ENCODE measurements at places on chromosomes 6 and 20.

DNA sequence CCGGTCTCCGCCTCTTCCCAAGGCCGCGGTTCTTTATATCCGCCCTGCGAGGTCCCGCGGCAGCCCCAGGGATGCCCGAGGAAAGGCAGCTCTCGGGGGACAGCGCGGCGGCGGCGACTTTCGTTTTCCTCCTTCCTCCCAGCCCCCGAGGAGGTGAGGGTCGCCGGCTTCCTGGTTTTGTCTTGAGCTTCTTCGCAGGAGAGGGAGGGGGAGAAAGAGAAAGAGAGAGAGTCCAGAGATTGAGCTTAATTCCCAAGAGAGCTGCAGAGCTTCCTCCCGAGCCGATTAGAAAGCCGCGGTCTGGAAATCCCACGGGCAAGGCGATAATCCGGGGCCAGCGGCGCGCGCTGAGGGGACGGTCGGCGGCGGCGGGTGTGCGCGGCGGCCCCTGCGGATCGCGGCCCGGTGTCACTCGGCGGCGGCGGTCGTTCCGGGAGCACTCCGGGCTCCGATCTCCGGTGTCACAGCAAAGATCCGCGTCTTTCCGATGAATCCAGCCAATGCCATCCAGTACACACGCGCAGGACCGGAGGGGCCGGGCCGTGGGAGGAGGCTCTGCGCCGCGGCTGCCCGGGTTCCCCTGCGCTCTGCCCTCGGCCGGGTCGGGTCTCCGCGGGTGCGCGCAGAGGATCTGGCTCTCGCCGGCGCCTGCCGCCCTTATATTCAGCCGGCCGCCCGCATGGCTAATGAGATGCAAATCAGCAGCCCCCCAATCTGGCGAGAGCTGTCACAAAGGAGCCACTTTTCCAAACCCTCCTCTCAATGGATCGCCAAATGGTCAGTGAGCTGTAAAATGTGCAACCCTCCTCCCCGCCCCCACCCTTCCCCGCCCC, at the start of gene DLL1:
Gene DLL1 (minus strand): TSS at position 783 of the 833 bp plus-strand sequence. CDS start 939 bp downstream, outside the sequence.
- DNase-seq = peak; percentile 58

DNA sequence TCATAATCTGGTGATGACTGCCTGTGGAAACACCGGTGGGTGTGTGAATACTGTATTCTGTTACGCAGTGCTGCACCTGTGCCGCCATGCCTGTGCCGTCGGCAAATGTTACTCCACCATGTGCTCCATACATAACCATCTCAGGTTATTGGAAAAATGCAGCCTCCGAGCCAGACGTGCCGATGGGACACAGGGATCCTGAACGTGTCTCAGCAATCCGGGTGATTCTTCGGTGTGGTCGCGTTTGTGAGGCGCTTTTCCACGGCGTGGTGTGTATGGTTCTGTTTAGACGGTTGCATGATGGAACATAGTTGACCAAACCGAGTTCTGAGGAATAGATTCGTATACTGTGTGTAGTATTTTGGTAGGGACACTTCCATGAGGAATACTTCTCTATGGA, 130.3 kb downstream of the SMOC2 start:
- no peak for DNase-seq

DNA sequence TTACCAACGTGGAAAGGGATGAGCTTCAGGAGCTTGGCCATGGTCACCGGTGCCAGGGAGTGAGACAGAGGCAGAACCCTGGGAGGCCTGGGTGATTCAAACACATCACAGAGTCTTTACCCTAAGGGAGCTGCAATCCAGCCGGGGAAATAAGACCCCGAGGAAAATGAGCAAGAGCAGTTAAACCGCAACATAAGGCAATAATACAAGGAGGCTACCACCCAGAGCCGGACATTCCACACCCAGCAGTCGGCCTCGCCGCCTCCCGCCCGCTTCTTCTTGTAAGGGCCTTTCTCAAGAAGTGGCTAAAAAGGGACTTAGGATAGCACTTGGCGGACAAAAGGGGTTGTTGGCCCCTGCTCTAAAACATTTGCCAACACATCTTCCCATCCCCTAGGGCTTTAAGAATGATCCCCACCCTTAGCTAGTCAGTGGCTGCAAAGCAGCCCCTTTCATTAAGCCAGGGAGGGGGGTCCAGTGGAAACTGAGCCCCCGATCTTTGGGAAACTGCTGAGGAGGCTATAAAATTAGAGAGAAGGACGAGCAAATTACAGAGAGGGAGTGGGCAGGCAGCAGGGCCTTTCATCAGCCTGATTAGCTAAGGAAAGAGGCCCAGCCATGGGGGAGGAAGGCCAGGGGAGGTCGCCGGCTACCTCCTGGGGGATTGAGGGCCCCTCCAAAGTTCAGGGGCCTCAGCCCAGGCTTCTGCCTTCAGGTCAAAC, 34.3 kb downstream of the SNX5 start:
- no peak for DNase-seq

- no peak for DNase-seq
These were observed 45.4 kb downstream of the SSR1 start for GRCh38 chr6:7267466-7268091.

DNA sequence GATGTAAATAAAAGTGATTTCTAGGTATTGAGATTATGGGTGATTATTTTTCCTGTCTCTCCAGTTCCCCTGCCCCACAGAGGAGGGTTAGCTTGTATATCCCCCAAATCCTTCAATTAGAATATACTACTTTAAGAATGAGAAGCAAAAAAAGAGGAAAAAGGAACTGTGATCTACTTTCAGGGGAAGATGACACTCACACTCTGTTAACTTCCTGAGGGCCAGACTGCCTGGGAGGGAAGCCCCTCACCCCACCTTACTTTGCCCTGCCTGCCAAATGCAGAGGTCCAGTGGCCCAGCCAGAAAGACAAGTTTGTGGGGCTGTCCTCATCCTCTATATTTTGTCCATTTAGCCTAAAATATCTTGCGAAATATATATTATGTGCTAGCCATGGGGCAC, 9.2 kb upstream of the LY86 start:
- DNase-seq = no peak

- no peak for DNase-seq
These were observed 74.3 kb upstream of the FOXQ1 start for GRCh38 chr6:1237636-1238035.

- peak; percentile 42 for DNase-seq
These were observed 55.0 kb downstream of the BCKDHB start for GRCh38 chr6:80161434-80161833.

DNA sequence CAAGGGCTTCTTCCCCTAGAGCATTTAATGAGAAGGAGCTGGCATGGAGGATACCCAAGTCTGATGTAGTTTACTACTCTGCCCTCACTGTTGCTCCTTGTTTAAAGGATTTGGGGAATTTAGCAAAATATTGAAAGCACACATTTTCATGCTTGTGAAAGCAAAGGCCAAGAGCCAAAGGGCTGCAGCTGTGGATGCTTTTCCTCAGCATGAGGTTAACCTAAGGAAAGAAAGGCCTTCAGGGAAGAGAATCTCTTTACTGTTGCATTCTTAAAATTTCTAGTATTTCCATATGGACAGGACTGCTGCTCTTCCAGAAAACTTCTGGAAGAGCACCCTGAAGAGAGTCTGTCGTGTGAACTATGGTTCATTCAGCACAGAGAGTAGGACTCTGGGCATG, 45.9 kb upstream of the SASH1 start:
- DNase-seq = no peak

DNA sequence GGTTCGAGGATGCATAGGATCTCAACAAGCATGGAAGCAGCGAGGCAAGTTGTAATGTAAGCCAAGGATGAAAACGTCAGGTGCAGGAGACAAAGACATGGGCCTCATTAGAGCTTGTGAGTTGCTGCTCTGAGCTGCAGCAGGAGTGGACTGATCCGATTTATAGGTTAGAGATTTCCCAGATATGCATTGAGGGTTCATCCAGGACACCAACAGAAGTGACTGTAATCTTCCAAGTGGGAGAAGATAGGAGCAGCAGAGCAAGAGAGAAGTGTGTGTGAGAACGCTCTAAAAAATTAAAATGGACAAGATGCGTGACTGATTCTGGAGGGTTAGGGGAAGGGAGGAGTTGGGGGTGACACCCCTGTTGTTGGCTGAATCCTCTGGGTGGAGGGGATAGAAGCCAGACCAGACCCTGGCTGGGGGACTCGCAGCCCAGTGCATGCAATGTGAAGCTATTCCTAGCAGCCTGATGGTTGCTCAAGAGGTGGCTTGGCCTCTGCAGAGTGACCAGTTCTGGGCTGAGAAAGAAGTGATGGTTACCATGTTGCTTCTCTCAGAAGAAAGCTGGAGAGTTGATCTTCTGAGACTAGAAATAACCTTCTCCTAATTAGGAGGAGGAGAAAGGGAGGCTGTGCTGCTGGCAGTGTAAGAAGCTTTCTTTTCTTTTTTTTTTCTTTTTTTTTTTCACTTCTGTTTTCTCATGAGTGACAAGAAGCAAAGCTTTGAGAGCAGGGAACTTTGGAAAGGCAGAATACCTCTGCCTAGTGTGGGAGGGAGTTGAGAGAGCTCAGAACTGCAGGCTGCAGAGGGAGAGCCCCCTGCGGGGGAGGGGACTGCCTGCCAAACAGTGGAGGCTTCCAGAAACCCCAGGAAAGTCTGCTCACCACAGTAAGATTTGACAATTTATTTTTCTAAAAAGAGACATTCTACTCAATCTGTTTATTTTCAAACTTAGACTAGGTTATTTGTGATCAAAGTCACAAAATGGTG, 116.9 kb downstream of the SLX4IP start:
- DNase-seq = peak; percentile 59

Data from mesendoderm (in vitro differentiated cells).